NCI-H1436 treated with DMSO at 0.1 percent for 48 hours (cell line): ENCODE measurements at places on chromosomes 3 and 15.

DNA sequence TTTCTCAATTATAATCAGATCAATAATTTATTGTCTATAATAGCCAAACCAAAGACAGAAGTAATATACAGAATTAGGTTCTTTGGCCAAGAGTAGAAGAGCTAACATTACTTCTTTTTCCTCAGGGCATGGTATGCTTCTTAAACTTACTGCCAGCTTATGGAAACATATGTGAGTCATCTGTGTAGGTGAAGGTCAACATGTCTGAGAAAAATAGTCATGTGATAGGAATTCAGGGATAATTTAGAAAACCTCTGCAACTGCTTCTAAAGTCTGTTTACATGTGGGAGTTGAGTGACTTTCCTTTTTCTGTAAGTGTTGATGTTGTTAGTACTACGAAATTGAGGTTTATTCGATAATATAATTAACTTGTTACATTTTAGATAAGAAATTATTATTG is 19.2 kb upstream of the MAP6D1 start:
- no peak for DNase-seq

DNA sequence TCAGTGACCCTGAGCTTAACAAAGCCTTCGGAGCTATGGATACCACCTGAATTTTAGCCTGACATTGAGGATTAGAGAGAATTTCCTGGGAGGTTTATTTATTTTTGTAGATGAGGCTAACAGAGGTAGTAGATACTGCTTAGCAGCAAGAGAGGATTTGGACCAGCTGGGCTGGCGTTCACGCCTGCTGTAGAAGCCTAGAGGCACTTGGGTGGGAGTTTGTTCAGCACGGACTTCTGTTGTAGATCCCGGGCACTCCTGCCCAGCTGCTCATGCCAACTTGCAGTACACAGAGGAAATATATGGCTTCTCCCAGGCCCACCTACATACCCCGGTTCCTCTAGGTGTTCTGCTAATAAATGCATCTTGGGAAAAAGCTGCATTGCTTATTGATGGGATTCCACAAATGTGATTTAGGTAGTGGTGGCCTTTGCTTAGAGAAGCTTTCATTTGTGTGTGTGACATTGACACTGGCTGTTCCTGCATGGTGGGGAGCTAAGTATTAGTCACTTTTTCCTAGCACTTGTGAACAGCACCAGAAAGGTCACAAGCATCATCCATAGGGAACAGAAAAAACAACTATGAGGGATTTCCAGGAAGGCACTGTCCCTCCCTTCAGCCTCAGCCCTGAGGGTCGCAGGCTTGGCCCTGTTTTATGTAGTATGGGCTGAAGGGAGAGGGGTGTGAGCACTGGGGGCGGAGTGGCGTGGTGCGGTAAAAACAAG is 324.8 kb upstream of the LRRFIP2 start:
- DNase-seq: no peak

DNA sequence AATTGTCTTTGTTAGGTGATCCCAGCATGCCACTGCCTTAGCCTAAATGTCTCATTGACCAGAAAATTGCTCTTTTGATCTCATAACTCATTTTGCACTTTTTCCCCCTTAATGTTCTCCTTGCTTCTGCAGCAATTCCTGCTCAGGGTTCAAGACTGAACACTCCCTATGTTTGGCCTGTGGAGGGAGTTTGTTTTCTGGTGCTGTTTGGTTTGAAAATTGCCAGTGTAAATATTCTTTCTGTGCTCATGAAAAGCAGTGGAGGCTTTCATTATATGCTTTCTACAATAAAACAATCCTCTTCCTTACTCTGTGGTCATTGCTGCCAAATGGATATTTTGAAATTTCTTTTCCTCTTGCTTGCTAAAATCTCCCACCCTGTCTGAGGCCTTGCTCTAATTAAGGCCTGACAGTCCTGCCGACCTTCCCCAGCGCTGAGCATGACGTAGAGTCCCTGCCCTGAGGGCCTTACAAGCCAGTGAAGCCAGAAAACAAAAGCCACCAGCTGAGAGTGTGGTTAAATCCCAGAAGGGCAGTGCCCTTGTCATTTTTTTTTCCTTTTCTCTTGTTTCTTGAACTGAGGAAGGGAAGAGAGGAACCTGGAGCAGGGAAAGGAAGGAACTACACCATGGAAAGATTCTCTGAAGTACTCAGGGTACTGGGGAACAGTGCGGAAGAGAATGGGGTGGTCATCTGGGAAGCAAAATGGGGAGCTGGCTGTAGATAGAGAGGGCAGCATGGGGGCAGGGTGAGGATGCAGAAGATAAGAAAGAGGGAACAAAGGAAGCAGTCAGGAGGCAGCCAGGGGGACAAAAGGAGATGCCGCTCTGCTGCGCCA is 24.8 kb downstream of the ZBTB38 start:
- DNase-seq: no peak

DNA sequence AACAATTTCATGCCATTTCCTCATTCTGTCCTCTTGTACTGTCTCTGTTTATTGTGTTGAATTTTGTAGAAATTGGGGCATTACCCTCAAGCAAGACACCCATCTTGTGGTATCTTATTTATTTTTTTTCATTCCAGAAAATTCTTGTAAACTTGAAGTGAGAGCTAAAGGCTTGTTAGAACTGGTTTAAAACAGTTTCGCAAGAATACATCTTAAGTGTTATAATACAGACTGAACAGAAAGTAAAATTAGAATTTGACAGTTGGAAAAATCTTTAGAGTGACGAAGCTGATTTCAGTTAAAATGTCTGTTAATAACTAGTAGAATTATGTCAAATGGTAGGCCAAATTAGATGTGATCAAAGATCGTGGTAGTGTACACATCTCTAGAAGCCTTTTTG is 26.9 kb downstream of the RNF13 start:
- no peak for DNase-seq

DNA sequence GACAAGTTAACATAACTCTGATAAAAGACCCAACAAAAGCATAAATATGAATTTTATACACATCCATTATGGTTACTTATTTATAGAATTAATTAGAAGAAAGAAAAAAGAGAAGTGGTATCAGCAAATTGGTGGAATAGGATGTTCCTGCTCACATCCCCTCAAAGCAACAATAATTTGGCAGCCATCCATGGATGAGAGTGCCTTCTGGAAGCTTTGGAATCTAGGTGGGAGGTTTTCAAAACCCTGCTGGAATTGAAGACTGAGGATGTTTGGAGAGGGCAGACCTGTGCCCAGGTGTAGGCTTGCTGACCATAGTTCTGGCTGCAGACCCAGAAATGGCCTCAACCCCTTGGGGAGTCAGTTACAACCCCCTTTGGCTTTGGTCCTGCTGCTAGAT is 91.2 kb downstream of the EDEM1 start:
- no peak for DNase-seq

DNA sequence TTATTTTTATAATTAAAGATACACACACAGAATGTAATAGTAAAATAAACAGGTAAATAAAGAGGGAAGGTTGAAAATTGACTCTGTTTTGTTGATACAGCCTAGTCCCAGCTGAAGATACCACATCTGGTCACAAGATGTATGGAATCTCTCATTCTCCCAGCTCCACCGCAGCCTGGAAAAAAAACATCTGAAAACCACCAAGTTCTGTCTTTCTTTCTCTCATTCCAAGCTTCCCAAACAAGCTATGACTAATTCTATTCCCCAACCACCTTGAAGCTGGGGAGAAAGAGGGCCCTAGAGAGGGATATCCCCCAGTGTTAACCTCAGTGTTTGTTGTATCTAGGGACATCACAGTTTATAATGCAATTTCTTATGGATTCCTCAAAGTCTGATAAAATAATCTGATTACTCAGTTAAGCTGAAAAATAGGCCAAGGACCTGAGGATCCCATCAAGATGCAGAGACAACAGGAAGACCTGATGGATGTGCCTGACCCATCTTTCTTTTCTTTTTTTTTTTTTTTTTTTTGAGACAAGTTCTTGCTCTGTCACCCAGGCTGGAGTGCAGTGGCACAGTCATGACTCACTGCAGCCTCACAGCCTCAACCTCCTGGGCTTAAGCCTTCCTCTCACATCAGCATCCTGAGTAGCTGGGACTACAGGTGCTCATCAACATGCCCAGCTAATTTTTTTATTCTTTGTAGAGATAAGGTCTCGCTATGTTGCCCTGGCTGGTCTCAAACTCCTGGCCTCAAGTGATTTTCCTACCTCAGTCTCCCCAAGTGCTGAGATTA is 38.1 kb downstream of the SRGAP3 start:
- no peak for DNase-seq

- no peak for DNase-seq
Measured at GRCh38 chr3:188899881-188900280, 271.9 kb upstream of the TPRG1 start.

DNA sequence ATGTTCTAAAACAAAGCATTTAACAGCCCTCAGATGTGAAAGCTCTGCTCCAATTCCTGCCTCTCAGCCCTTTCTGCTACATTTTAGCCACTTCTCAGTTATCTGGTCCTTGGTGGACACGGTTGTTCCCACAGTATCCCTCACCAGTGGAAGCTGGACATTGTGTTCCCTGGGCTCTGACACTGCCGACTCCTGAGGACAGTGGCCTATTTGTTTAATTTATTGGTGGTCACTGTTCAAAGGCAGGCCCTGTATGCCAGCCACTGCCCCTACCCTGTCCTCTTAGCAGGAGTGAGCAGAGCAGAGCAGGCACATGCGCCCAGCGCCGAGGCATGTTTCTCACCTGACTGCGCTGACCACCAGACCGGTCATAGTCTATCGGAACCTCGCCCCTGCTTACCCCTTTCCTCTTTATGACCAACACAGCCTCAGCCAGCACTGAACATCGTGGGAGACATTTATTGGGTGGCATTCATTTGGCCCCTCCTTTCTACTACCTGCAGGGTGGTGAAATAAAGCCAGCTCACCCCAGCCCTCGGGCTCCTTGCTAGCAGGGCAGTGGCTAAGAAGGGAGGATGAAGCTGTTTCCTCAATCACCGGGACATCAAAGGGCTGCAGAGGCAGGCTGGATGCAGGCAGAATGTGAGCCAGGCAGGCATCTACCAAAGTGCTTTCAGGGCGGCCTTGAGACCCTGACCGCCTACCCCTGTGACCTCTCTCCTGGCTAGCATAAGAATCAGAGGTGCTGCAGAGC is 54.3 kb upstream of the HACD2 start:
- no peak for DNase-seq

GRCh38 chr3:25610779-25611178 is 53.9 kb downstream of the TOP2B start:
- no peak for DNase-seq

DNA sequence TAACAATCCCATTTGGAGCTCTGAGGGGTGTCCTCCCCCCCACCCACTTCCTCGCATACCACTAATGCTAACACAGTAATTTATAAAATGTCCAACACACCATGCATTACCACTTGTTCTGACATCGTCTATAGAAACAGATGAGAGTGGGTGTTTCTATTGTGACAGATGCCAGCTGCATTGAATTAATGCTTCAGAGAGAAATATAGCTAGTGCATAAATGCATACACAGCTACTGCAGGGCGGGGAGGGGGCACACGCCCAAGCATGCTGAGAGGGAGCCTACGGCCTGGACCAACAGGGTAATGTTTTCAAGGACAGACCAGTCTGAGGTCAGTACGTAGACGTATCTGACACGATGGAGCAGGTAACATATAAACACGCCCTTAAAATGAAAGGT is 106.0 kb upstream of the FEZF2 start:
- no peak for DNase-seq

DNA sequence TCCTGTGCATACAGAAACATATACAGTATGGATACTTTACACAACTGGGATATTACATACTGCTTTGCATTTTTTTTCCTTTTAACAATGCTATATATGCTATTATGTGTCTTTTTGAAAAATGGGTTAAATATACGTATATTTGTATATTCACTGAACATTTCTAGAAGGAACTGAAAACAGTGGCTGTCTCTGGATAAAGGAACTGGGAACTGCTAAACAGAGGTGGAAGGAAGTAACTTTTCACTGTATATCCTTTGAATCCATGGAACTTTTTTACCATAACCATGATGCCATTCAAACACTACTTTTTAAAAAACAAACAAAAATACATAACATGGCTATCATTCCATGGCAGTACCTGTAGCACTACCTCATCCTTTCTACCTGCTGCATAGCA is 1.8 kb downstream of the MTFMT start:
- DNase-seq: no peak

DNA sequence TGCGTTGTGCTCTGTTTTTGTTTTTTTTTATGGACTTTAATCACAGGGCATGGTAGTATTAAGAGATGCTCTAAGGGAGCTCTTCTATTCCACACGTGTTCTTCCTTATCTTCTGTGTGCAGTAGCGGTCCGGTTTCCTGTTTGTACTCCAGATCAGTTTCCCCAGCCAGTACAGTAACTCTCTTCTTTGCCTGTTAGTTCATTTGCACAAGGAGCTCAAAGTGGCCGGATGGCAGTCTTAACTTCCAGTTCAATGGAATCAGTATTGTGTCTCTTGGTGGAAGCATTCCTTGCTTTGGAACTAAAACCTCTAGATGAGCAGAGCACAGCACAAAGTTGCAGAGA is 122.0 kb downstream of the KLF13 start:
- no peak for DNase-seq

DNA sequence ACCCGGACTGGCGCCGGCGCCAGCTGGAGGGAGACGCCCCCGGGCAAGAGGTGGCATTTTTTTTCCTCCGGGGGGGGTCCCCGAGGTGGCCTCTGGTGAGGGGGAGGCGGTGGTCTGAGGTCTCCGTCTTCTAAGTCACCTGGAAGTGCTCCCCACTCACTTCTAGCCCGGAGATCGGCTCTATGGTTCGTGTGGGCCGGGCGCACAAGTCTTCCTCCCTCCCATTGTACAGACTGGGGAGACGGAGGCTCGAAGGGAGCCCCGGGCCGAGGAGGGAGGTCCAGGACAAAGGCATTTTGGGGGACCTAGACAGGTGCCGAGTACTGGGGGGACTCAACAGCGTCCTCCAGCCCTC is 4.4 kb downstream of the GATA2 start:
- DNase-seq: no peak

DNA sequence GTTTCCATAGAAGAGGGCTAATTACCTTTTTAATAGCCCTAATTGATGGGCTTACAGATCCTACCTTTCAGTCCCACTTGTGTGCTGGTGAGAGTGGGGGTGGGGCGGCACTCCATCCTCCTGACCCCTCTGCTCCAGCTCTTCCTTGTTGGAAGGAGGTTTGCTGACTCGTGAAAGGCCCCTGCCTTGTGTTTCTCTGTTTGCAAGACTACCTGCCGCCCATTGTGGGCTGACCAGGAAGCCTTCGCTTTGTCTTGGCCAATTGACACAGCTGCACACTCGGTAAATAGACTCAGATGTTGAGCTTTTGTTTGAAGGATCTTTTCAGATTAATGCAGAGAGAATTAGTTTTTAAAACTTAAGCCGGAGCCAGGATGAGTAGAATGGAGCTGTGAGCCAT is 197.3 kb upstream of the HES1 start:
- DNase-seq: no peak

- DNase-seq: no peak
Measured at GRCh38 chr15:73972984-73973682, 19.0 kb downstream of the STOML1 start.

GRCh38 chr3:122410639-122411038 is 5.2 kb downstream of the WDR5B start:
- no peak for DNase-seq

- no peak for DNase-seq
Measured at GRCh38 chr3:126105691-126106187, 21.8 kb upstream of the SLC41A3 start.
